ENCODE measurements at places on chromosomes 6 and 20. TPM values are rescaled to one million over a fixed set of nuclear protein-coding genes. Genes with fewer than 3 reads are reported as not detected.

Gene ADGB
- not detected for total RNA-seq

Gene SAPCD1
- total RNA-seq = 1.8 TPM

Gene PTGIS
- total RNA-seq = 14.3 TPM

GRCh38 chr6:122426597-122426996 lies 27.1 kb downstream of the HSF2 start:
- no peak for DNase-seq

GRCh38 chr6:31761343-31761742 lies 1.1 kb upstream of the SAPCD1 start:
- no peak for DNase-seq

DNA sequence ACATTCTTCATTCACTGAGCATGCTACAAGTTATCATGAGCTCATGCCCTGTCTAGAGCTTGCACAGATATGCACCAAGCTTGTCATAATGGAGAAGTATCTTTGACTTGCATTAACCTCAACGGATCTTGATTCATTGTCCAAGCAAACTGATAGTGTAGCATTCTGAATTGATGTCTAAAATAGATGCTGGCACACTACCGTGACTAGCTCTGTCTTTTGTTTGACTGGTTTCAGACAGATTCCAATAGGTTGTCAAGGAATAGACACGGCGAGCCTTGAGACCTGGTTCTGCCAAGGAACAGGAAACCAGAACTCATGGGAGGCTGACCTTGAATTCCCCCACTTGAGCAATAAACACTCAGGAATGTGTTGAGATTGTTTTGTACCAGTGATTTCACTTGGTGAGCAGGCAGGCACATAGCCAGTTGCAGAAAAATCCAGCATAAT lies 1153.1 kb upstream of the GJE1 start:
- DNase-seq = no peak

DNA sequence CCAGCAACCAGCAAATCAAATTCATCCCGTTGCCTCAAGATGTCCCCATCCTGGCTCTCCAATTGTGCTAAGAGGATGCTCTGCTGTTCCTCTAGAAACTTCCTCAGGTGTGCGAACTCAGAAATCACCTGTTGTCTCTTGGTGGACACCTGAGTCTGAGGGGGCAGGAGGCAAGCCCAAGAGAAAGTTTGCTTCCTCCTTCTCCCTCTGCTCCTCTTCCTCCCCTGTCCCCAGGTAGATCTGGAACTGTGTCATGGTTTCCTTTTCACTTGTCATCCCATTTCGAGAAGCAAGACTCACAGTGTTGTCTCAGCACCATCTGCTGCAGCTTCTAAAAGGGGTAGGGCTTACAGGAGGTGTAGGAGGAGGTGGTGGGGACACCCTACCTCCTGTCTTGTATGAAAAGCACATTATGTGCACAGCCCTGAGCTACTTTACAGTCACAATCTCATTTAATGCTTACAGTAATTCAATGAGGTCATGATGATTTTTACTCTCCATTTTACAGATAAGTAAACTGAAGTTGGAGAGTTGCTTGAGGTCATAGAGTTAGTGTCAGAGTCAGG lies 2.5 kb downstream of the TRIM10 start:
- no peak for DNase-seq

DNA sequence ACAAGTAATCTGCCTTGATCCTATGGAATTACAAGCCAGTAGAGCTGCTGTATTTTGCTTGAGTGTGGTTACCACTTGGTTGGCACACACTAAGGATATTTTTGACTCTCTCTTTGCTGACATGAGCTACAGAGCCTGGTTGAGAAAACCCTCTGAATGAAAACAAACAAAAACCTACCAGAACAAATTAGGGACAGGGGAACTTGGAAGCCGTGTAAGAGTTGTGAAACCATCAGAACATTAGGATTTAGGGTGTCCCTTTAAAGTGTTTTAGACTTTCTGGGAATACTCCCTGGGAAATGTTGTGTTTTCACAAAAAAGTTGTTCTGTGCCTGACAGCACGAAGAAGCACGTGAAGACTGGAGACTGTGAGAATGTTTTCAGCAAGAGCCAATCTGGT lies 20.5 kb upstream of the PDE7B start:
- DNase-seq = no peak

DNA sequence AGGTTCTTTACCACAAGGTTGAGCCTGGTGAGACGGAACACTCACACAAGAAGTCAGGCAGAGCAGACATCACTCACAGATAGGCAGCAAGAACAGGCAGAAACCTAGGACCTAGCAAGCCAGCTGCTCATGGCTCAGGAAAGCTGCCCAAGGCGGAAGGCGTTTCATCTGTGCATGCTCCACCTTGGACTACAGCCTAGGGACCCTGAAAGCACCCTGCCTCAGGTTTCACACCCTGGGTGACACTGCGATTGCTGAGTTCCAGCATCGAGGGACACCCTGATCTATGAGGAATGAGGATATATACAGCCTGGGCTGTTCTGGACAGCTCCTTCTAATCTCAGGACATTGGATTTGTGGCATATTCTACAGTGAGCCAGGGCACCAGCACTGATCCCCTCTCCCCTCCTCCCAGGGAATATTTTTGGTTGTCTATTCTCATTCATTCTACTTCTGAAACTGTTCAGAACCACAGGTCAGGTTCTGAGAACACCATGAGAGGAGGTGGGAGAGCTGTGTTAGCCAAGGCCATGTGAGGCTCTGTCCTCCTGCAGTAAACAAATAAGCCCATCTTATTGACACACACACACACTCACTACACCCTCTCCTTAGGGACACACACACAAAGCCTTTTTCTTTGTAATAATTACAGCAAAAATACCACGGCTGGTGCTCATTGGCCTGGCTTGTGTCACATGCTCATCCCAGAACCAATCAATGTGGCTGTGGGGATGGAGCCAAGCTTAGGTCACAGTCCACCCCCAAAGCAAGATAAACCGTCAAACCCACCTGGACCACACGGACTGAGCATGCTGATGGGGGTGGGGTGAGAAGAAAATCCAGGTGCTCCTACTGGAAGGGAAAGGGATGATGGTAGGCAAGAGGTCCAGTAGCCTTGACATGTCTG lies 26.3 kb upstream of the PMEPA1 start:
- DNase-seq = no peak

- DNase-seq = peak; percentile 78
Observed at GRCh38 chr6:44192428-44193041, 24.2 kb upstream of the MYMX start.
